ENCODE measurements at places on chromosomes 7 and 10.

- no peak for DNase-seq
Measured at GRCh38 chr7:150823043-150823442, 22.5 kb downstream of the TMEM176A start.

DNA sequence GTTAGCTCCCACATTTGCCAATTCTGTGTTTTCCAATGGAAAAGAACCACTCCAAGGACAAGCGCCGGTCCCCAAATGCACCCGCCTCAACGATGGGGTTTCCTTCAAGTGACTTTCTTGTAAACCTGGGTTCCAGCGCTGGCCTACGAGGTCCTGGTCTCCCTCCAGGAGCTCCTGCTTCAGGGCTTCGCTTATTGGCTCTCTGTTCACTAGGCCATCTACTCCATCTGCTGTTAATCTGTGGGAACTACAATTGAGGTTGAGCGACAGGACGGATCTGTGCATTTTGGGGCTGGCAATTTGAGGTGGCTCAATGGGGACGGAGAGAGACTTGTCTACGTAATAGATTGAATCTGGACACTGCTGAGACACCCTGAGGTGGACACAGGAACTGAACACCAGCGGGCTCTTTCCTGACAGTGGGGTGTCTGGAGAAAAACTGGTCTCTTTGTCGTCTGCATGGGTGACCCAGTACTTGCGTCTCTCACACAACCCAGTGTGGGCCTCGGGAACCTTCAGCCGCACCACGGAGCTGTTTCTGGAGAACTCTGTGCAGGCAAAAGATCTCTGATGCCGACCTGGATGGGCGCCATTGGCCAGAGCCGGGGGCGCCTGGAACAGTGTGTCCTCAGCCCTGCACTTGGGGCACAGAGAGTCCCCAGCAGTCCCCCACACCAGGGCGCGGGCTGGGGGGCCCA, 115.9 kb upstream of the ADAM12 start:
- peak; percentile 48 for DNase-seq

DNA sequence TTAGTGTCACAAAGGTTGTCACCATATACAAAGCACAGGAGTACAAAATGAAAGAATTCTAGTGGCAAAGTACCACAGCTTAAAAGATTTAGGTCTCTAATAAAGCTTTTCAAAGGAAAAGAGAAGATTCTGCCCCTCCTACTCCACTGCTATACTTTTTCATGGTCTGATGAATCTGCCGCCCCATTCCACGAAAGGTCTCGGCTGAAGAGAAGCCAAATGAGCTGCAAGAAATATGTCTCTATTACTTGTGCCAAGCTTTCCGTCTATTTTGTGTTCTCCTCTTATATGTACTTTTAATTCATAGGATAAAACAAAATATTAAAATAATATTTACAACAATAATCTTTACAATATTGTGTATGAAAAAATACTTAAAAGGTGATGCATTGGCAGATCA, 222.6 kb downstream of the ANK3 start:
- DNase-seq = no peak

GRCh38 chr10:110918643-110919348, at the start of gene BBIP1:
Gene BBIP1, minus strand, starts transcription at chr10:110919180. Its CDS starts 1,023 bp downstream, at chr10:110918157.
- peak; percentile 67 for DNase-seq

GRCh38 chr10:62911210-62911963, 95.2 kb upstream of the EGR2 start:
- DNase-seq = no peak

DNA sequence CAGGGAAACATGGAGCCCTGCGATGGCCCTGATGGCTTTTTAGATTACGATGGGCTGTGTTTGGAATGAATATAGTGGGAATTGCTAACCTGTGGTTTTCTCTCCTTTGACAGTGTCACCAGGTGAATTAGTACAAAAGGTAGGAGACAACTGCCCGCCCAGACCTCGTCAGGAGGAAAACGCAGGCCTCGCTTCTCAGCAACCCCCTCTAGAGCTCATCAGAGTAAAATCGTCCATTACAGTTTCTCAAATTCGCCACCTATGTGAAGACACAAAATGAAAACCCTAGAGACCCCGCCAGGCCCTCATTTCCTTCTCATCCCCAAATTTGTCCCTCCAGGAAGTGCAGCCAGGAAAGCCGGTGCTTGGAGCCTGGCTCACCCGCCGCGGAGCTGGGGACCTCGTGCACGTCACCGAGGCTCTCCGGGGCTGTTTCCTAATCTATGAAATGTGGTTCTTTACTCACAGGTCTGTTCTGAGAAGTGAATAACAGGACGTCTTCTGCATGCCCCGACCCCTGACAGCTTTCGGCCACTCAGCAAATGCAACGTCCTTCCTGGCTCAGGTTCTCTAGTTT, 143.7 kb downstream of the VIPR2 start:
- DNase-seq = no peak

GRCh38 chr10:24207781-24208611, 942 bp upstream of the KIAA1217 start:
- DNase-seq = no peak

Measured in dorsolateral prefrontal cortex (tissue), 122 donors.